ENCODE measurements at places on chromosomes 3 and 15.

- DNase-seq, result no peak
These were observed 38.5 kb downstream of the EPHA6 start for GRCh38 chr3:96852849-96853248.

DNA sequence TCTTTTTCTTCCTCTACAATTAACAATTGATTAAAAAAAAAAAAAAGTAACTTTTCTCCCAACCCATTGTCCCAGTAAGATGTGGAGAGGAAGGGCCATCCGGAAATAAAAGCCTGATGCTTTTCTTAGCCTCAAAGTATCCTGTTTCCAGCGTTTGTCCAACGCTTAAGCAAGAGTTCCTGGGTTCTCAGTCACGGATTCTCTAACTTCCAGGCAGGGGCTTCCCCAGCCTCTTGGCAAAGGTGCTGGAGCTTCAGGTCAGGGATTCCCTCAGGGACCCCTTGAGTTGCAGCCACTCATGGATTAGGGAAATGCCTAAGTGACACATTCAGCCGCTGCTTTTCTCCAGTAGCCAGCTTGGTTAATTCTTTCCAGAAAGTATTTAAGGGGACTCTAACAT lies 22.3 kb upstream of the C2CD4B start:
- no peak for DNase-seq

DNA sequence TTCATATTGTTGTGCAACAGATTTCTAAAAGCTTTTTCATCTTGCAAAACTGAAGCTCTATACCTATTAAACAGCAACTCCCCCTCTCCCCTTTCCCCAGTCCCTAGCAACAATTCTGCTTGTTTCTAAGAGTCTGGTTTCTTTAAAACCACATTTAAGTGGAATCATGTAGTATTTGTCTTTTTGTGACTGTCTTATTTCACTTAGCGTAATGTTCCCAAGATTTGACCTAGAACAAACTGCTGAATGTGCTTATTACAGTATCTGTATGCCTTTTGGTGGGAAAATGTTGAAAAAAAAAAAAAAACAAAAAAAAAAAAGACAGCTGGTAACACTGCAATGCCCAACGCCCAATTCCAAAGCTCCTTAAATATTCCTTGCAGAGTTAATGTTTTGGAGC lies 19.5 kb upstream of the SPESP1 start:
- DNase-seq, result no peak

DNA sequence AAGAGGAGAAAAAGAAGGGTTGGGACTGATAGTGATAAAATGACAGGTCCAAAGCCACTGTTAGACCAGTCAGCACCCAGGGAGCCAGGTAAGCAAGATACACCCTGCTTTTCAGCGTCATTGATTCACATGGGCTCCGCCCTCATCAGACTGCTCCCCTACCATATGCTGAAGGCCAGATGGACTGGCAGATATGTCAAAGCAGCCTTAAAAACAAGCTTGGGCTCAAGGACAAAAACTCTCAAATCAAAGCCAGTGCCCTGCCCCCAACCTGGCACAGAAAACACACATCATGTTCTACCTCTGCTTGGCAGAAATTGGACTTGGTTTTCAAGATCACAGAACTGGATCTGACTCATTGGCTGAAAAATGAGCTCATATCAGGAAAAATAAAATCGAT lies 33.4 kb downstream of the SH3BP5 start:
- no peak for DNase-seq

- DNase-seq, result no peak
These were observed 107.9 kb upstream of the SATB1 start for GRCh38 chr3:18533039-18533438.

DNA sequence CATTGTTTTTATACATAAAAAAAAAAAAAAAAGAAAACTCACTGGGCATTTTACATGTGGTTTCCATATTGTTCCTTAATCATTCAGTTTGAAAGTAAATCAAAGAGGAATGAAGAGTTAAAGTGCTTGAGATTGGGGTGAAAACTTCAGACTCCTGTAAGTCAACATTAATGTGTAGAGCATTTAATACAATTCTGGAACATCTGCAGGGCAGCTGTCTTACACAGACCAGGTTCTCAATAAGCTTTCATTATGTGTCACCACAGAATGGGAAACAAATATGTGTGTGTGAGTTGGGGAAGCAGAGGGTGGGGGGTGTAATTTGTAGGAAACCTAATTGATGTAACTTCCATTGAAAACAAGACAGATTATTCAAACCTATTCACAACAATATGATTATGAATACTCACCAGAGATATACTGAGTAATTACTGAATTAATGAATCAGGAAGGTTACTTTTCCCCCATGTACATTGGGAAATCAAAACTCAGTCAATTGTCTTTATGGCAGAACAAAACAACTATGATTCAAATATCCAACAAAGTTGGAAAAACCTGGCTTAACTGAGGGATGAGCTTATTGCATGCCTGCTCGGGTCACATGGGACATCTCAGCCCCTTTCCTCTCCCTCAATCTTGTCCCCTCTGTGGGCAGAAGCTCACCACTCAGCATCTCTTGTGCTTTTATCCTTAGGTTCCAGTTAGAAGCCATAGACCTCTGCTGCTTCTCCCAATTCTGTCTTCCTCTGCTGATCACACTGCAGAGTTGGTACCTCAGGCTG lies 281.2 kb upstream of the THBS1 start:
- DNase-seq, result no peak

DNA sequence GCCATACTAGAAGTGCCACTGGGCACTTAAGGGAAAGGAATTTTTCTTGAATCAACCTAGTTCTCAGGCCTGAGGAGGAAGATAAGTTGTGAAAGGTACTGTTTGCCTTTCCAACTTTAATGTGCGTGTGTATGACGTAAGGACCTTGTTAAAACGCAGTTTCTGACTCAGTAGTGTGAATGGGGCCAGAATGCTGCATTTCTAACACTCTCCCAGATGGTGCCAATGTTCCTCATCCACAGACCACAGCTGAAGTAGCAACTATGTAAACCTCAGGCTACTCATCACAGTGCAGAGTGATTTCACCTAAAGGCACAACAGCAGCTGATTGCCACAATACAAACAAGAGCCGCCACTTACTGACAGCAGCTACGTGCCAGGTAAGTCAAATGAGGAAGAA lies 103.6 kb downstream of the OTOL1 start:
- no peak for DNase-seq

GRCh38 chr3:155605571-155605970 lies 139.3 kb downstream of the PLCH1 start:
- DNase-seq, result no peak

DNA sequence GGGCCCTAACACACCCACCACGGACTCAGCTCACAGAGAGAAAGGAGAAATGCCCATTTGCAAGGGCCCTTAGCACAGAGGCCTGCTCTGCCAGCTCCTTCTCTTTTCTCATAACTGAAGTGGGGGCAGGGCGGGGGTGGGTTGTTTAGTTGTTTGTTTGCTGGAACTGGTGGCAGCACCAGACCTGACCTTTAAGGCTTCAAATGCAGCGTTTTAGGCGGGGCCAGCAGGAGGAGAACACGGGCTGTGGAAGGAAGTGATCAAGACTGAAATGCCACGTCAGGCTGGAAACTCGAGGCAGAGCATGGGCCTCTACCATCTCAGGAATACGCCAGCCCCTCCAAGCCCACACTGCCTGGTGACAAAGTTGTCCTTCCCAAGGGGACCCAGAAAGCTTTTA lies 9.3 kb downstream of the CACNA2D2 start:
- DNase-seq, result no peak

DNA sequence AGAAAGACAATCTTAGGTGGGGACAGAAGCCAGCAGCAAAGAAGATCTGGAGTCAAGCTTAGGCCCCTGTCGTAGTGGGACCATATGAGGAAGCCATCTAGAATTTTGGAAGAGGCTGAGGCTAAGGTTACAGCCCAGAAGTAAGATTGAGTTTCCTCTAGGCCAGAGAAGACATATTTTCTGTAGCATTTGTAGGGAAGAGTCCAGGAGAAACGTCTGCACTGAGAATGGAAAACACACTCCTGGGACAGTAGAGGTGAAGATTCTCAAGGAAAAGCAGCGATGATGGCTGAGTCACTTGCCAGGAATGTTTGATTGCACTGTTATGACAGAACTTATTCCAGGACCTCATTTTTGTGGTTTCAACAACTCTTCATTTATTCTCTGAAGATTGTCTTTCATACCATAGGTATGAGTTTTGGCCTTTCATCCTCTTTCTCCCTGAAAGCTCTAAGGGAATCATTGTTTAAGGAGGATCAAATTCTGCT lies 107.2 kb downstream of the GTPBP8 start:
- no peak for DNase-seq

DNA sequence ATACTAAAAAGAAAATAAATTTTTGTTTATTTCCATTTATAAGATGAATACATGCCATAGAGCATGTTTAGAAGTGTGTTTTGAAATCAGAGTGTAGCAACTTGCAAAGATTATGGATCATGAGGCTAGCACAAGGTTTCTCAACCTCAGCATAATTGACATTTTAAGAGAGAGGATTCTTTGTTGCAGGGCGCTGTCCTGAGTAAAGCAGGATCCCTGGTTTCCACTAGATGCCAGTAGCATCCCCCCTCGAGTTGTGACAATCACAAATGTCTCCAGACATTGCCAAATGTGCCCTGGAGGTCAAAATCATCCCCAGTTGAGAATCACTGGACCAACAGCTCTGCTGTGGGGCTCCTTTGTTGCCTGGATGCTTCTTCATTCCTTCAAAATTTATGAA lies 128.5 kb upstream of the RBMS3 start:
- no peak for DNase-seq

DNA sequence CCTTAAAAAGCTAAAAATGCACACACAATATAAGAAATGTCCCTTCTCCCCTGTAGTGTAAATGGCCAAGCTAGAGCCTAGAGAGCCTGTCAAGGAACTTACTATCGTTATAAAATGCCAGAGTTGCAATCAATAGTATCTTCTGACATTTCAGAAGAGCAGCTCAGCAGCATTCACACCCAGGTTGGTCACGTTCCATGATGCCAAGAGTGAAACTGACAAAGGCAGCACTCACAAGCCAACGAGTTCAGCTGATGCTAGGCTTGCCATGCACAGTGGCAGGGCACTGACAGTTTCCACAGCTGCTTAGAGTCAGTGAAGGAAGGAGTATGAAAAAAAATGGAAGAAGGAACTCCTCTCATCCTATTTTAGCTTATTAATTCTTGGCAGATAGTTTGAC lies 331.4 kb upstream of the CCDC54 start:
- DNase-seq, result no peak

- no peak for DNase-seq
These were observed 36.1 kb upstream of the SPESP1 start for GRCh38 chr15:68894208-68894607.

DNA sequence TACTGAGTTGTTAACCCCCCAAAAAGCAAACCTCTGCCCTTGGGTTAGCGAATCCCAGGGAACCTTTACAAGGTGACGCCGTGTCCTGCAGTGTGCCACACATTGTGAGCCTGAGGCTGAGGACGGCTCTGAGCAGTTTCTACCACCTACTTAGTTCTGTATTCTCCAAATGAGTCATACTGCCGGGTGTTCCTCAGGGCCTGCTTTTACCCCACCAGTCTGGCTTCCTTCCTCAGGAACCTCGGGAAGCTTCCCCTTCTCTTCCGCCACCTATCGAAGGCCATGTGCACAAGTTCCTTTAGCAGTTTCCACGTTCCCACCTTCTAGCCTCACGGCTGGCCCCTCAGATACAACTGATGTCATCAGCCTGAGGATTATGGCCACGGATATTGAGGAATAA lies 384.0 kb upstream of the TPM1 start:
- DNase-seq, result no peak

- DNase-seq, result no peak
These were observed 185.9 kb upstream of the CADM2 start for GRCh38 chr3:84772841-84773240.

DNA sequence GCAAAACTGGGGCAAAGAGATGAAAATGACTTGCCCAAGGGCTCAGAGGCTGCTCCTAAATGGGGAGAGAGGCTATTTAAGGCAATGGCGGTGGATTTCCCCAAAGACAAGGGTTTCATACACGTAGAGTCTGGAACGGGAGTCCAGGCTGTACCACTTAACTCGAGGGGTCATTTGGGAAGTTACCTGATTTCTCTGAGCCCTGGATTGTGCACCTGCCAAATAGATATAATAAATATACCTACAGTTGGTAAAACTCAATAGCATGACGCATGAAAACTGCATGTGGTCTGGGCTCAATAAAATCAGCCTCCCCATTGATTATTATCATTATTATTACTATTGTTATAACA lies 1.3 kb upstream of the ITPR1 start:
- no peak for DNase-seq

- DNase-seq, result no peak
These were observed 20.1 kb downstream of the SLC15A2 start for GRCh38 chr3:121914081-121914998.

DNA sequence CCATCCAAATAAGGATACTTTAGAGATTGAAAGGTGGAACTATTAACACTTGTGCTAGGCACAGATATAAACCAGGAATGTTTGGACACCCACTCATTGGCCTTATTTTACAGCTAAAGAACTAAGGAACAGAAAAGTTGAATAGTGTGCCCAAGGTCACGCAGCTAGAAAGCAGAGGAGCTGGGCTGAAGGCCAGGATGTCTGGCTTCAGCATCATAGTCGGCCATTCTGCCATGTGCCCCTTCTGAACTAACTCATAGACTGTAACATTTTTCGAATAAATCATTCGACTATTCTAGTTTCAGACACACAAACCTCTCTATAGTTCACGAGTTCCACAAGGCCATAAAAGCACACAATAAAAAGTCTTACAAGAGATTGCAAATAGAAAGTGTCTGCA lies 71.1 kb downstream of the SUMF1 start:
- DNase-seq, result no peak

GRCh38 chr3:11672363-11672762 lies 28.6 kb upstream of the VGLL4 start:
- DNase-seq, result no peak

DNA sequence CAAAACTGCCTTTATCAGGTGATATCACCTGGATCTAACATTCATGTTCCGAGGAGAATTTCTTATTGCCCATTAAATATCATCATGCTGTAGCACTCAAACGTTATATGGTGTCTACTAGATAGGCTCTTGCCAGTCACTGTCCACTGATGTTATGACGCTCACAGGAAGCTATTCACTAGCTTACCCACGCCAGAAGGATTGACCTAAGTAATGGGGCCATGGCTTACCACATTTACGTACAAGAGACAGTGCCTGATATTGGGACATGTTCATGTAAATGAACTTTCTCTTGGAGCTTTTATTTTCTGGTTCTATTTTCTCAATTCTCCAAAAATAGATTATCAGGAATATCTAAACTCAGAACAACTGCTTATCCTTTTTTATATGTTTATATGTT lies 91.7 kb upstream of the NAALADL2 start:
- no peak for DNase-seq

GRCh38 chr3:95408464-95408862 lies 1345.6 kb downstream of the NSUN3 start:
- DNase-seq, result no peak

GRCh38 chr3:53833053-53833645 lies 13.1 kb downstream of the CHDH start:
- DNase-seq, result no peak

- DNase-seq, result no peak
These were observed 19.0 kb downstream of the SPG21 start for GRCh38 chr15:64970698-64971097.

- DNase-seq, result no peak
These were observed 101.0 kb upstream of the CPNE4 start for GRCh38 chr3:132135628-132136333.
